Activated CD4-positive, CD25-positive, alpha-beta regulatory T cell treated with anti-CD3 and anti-CD28 coated beads, Interleukin-2, amount 50 U/mL, for 16 hours (primary cell): ENCODE measurements at places on chromosomes 4 and X.

- DNase-seq, result no peak
These were observed 158.0 kb downstream of the GRID2 start for GRCh38 chr4:92461732-92462131.

DNA sequence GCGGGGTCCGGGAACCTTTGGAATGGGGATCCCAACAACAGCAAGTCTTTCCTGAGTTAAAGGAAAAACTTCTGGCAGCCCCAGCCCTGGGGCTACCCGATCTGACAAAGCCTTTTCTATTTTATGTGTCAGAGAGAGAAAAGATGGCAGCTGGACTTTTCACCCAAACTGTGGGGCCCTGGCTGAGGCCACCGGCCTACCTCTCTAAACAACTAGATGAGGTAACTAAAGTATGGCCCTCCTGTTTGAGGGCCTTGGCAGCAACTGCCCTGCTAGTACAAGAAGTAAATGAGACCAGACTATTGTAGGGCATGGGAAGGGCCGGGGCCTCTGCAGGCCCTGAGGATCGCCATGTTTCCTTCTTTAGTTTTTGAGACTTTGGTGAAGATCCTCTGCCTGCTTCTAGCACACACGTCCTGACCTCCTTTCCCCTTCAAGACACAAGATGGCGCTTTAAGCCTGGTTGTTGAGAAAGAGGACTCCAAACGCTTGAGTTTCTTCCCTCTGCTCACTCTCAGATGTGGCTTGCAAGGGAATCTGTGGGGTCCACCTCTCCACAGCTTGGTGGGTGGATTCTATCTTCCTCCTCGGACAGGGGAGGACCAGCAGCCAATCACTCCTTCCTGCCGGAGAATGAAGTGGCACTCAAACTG, 18.5 kb upstream of the DRD5 start:
- DNase-seq, result no peak

DNA sequence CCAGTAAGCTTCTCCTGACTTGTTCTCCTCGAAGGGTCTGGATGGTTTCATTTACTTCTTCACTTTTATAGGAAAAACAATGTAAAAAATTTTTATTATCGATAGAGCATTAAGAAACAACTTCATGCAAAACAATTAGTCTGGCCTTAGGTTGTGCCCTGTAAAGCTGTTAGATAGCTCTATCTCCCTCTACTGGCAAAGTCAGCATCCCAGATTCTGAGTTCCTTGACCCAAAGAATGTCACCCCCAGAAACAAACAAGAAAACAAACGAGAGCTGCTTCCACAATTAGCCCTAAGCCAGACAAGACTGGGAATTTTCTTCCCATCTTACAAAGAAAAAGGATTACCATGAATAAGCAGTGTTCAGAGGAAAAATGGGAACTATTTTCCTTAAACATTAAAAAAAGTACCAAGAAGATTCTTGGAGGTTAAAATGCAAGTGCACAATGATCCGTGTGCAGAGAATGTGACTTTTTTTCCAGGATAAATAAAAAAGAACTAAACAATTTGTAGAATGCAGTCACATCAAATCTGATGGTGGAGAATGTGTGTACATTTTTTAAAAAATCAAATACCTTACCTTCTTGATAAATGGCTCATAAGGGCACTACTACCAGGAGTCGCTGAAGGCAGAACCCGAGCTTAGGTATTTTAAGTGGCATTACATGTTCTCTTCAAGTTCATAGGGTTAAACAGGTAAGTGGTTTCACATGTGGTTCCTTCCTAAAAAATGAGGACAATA, 293.2 kb downstream of the FBXO8 start:
- no peak for DNase-seq

- no peak for DNase-seq
These were observed at the start of gene UNC5C for GRCh38 chr4:95548738-95549245. Gene UNC5C (minus strand): TSS chr4:95548973.

- no peak for DNase-seq
These were observed 75.4 kb upstream of the C4orf50 start for GRCh38 chr4:6093671-6094070.

DNA sequence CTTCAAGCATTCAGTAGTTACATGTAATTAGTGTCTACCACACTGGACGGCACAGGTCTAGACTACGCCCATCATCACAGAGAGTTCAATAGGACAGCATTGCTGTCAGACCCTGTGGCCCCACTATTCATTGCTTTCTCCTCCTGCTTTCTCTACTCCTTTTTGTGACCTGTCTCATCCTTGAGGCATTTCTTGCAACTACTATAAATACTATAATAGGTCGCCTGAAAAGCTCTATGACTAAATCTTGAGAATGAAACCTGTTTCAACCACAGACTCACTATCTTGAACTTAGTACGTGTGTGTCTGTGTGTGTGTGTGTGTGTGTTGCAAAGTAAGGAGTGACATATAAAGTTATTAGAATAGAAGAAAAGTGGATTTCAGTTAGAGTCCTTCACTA, 252.9 kb upstream of the KLF3 start:
- no peak for DNase-seq

- DNase-seq, result no peak
These were observed 741 bp downstream of the SPATA18 start for GRCh38 chr4:52051615-52052474.

DNA sequence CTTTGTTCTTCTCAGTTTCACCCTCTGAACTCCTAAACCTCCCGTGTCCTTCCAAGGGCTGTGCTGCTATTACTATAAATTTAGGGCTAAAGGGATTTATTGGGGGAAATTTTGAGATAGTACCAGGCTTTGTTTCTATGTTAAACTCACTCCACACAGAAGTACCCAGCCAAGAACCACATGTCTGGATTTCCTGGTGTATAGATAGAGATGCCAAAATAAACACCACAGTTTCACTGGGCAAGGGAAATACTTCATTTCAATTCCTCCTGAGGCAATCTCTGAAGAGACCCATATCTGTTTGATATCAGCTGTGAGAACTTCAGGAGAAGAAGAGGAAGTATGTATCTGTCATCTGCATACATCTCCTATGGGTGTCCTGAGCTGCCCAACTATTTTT, 21.7 kb upstream of the CLNK start:
- no peak for DNase-seq

DNA sequence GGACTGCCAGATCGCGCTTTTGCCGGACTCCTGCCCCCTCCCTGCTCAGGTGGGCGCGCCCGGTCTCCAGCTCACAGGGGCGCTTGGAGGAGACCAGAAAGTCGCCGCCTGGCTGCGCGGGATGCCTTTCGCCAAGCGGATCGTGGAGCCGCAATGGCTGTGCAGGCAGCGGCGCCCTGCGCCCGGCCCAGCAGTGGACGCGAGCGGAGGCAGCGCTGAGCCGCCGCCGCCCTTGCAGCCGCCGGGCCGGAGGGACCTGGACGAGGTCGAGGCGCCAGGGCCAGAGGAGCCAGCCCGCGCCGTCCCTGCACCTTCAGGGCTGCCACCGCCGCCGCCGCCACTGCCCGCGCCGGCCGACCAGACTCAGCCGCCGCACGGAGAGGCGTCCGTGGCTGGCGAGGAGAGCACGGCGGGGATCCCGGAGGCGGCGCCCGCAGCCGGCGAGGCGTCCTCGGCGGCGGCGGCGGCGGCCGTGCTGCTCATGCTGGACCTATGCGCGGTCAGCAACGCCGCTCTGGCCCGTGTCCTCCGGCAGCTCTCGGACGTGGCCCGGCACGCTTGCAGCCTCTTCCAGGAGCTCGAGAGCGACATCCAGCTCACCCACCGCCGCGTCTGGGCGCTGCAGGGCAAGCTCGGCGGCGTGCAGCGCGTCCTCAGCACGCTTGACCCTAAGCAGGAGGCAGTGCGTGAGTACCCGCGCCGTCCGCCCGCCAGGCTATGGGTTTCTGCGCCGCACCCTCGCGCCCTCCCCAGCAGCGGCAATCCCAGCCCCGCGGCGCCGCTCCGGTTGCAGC, 834 bp downstream of the NHS start:
- DNase-seq, result no peak

DNA sequence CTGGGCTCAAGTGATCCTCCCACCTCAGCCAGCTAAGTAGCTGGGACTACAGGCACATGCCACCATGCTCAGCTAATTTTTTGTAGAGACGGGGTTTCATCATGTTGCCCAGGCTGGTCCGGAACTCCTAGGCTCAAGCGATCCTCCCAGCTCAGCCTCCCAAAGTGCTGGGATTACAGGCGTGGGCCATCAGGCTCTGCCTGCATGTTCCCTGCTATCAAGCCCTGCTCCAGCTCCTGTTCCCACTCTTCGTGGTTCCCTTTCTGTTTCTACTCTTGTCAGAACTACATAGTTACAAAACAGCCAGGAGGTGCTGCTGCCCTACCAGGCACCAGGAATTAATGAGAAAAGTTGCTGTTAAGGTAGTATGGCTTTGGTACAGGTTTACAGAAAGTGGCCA, 8.7 kb downstream of the TIMP1 start:
- no peak for DNase-seq

DNA sequence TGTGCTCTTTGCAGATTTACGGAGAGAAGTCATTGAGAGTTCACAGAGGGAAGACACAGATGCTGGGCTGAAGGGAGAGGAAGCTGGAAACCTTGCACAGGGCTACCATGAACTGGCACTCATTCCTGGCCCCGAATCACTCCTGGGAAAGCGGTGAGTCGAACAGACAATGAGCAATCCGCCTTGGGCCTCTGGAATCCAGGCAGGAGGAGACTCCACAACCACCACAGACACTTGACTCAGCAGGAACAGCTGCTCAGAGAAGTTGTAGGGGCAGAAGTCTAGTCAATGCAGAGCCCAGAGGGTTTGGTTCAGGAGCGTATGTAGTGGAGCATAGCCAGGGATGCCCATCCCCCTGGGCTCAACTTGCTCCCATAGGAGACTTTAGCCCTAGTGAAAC, 62.8 kb upstream of the GRIA3 start:
- DNase-seq, result no peak

DNA sequence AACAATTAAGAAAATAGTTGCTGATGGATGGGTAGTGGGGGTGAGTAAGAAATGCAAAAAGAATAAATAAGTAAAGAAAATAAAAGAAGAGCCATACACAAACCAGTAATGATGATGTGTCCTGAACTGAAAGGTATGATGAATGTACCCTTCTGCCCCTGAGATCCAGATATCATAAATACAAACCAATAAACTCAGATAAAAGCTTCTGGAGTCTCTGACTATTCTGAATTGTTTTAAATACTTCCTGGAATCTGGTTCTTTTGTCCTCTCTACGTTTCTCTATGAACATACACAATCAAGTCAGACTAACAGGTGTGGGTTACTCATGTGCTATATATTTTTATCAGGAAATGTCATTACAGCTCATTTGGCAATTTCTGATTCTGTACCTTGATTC, 153.4 kb downstream of the PPP1R2C start:
- DNase-seq, result no peak

DNA sequence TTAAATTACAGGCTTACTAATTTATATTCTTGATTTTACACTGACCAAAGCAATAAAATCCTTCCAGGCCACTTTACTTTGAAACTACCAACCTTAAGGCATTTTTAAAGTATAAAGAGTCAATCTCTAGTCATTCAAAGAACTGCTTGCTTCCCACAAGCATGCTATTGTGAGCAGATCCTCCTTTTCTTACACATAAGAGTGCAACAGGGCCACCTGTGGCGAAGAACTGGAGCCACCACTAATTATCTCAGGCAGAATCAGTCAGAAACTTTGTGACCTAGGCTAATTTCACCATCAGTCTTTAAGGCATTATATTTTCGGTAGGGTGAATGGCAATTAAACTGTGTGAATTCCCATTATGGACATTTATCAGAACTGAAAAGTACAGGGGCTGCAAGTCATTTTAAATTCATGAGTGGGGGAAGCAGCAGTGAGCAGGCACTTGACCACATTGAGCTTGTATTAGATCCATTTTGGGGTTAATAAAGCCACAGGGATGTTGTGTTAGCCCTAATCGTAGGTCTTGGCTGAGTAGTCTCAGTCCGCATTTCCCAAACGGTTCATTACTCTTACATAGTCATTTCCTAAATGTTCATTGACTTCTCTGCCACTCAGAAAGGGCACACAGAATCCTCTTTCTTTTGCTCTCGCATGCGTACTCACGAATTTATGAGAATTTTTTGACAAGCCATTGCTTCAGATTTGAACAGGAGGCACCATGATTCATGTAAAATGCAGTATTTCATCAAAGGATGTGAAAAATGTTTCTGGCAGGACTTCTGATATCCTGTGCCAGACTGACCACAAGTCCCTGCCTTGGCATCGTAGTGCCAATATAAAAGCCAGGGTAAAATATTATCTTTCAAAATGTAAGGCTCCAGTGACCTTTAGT, 39.8 kb downstream of the NPY2R start:
- no peak for DNase-seq

DNA sequence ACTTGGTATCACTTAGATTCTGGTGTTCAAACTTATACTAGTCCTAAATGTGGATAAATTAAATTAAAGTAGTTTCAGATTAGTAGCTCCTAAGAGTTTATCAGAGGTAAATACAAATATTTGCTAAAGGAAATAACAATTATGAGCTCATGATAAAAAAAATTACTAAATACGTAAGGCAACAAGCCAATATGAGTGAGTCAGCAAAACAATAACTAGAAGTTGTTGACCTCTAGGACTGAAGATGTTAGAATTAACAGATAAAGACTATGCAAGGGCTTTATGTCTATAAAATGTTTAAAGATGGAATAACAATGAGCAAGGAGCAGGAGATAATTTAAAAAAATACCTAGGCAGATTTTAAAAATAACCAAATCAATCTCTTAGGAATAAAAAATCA, 195.8 kb downstream of the CLCN4 start:
- no peak for DNase-seq

DNA sequence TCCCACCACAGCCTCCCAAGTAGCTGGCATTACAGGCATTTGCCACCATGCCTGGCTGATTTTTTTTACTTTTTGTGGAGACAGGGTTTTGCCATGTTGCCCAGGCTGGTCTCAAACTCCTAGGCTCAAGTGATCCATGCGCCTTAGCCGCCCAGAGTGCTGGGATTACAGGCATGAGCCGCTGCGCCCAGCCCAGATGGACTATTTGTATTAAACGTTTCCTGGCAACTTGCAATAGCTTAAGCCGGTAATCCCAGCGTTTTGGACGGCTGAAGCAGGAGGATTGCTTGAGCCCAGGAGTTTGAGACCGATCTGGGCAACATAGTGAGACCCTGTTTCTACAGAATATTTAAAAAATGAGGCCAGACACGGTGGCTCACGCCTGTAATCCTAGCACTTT, 18.4 kb downstream of the UBE2K start:
- no peak for DNase-seq

DNA sequence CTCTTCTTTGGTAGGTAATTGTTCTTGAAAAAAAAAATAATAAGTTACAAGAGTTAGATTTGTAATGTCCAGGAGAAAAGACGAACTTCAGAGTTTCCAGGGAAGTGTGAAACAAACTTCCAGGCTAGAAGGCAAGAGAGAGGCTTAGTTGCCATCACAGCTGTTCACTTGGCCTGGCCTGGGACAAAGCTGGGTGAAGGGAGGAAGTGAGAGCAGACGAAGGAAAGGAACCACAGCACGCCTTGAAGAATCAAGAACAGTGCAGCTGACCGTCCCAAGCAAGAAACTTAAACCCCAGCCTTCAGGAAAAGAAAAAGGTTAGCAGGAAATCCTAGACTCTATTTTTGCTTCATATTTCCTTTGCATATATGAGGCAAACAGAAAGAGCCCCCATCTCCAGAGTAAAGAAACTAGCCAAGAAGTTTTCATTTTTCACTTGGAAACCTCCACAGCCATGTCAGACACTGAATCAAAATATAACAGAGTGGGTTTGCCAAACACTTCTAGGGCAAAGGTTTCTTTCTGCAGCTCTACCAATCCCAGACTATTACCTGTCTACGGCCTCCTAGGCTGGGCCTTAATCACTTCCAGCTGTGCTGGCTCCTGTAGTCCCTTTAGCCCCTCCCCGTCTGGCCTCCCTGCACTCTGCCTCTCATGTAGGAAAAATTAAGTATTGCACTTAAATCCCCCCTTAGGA, 209.6 kb downstream of the SPATA18 start:
- no peak for DNase-seq
